AG04450 (cell line): ENCODE measurements at places on chromosomes 16 and 17.

GRCh38 chr17:72465191-72466024, 344.6 kb downstream of the SOX9 start:
- DNase-seq, result peak; percentile 54

DNA sequence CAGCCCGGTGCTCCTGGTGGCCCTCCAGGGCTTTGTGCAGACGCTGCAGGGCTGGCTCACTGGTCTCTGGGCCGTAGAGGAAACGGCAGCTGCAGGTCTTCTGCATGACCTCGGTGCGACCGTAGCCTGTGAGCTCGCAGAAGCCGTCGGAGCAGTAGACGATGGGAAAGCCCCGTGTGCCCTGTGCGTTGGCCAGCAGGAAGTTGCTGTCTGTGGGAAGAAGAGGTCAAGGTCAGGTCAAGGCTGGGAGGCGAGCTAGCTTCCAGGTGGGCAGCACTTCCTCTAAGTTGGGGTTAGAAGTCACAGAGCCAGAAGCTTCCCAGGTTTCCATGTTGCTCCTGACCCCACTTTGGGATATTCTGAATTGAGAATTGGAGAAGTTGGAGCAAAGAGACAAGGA, 2.1 kb downstream of the KCNH4 start:
- DNase-seq, result no peak

GRCh38 chr16:5615868-5616642, 518.5 kb upstream of the EEF2KMT start:
- no peak for DNase-seq

- DNase-seq, result no peak
These were observed 1.9 kb downstream of the EPN3 start for GRCh38 chr17:50534222-50534978.

DNA sequence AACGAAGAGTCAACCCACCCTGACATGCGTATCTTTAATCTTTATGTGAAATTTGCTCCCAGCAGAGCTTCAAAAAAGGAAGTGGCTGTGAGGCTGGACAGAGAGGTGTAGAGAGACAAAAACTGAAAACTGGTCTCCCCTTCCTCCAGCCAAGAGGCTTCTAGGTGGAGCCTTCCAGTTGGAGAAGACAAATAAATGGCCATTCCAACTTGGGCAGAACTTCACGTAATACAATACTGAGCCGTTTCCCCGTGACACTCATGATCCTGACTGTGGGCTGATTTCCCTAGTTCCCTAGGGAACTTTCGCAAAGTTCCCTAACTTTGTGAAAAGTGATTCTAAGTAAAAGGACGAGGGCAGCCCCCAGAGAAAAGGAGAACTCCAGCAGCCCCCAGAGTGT, 78.8 kb downstream of the ZFHX3 start:
- no peak for DNase-seq

GRCh38 chr16:11682655-11683096, 14.4 kb downstream of the SNN start:
- DNase-seq, result peak; percentile 83

GRCh38 chr16:934178-934577, 36.6 kb downstream of the LMF1 start:
- no peak for DNase-seq

GRCh38 chr17:77032929-77033328, 107.8 kb upstream of the SEC14L1 start:
- no peak for DNase-seq

DNA sequence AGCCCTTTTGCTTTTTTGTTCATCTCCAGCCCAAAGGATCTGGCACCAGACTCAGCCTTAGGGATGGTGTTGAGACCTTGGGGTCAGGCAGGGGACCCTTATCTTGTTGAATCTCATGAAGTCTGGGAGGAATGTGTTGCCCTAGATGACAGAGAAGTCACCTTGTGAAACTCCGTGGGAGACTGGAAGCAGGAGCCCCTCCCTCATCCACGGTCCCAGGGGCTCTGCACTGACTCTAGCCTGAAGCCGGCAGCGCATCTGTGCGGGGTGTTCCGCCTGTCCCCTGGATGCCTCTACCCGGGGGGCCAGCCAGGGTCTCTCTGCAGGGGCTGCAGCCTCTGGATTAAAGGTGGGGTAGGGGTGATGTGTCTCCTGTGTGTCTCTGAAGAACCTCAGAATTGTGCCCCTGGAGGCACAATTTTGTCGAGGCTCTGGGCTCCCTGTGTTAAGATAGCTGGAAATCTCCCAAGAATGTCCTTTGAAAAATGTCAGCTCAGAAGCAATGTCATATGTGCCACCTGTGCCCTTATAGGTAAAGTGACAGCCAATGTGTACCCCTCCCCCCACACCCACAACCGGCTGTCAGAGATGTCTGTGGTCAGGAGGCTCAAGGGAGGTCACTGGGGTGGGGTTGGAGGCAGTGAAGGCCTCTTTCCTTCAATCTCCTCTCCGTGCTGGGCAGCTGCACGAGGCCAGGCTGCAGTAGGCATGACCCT, 32.1 kb upstream of the CDC42EP4 start:
- no peak for DNase-seq

GRCh38 chr17:17313350-17313991, 10.3 kb downstream of the NT5M start:
- DNase-seq, result no peak

DNA sequence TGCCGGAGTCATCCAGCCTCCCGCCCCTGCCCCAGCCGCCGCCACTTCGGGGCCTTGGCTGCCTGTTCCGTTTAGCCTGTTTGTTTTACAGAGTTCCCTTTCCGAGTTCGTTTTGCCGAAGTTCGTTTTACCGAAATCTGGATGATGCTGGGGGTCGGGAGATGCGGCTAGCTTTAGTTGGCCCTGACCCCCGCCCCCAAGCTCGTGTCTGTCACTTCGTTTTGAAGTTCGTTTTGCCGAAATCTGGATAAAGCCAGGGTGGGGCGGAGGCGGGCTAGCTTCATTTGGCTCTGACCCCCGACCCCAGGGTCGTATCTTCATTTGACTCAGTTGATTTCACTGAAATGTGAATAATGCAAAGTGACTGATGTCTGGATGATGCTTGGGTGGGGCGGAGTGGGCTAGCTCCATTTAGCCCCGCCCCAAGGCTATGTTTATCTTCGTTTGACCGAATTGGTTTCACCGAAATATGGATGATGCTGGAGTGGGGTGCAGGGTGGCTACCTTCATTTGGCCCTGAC, 591 bp downstream of the PSMD7 start:
- no peak for DNase-seq

DNA sequence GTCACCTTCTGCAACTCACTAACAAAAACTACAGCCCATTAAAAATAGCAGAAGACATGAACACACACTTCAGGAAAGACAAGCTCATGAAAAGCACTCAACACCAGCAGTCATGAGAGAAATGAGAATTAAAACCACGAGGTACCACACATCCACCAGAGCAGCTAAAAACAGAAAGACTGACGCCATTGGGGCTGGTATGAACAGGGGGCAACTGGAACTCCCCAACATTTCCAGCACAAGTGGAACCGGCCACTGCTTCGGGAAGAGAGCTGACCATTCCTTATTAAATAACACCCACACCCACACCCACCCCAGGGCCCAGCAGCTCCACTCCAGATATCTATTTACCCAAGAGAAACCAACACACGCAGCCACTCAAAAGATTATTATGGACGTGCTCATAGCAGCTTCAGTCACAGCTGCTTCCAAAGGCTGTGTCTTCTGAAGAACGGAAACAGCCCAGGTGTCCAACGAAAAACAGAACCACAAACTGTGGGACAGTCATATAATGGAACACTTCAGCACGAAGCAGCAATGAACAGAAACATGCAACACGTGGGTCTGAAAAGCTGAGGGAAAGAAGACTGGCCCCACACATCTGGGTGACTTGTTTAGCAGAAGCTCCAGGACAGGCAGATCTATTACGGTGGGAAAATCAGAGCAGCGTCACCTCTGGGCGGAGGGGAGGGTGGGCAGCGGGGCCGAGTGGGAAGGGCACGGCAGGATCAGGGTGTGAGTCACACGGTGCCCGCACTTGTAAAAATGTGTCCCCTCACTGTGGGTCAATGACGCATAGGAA, 41.1 kb downstream of the KLHDC4 start:
- DNase-seq, result no peak

GRCh38 chr16:53955221-53955875, 251.4 kb downstream of the FTO start:
- DNase-seq, result no peak

DNA sequence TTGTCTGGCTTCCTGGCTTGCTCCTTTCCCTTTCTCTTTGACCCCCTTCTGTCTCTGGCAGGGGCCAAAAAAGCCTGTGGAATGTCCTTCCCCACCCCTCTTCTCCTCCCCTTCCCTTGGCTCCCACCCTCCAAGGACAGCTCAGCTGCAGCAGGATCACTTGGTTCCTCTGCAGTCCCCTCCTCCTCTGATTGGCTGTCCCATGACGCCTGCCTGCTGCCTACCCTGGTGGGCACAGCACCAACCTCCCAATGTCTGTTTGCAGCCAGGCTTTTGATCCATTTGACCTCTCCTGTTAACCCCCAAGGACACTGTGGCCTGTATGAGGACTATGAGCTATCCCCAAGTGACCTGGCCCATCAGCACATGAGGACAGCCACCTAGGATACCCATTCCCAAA, 14.8 kb upstream of the MTMR4 start:
- no peak for DNase-seq

GRCh38 chr17:32863559-32863958, 13.4 kb downstream of the MYO1D start:
- DNase-seq, result no peak

- DNase-seq, result no peak
These were observed 83.2 kb downstream of the WSCD1 start for GRCh38 chr17:6153375-6153774.

GRCh38 chr17:62761884-62762283, 46.2 kb downstream of the MARCHF10 start:
- DNase-seq, result no peak

GRCh38 chr17:38352245-38353085, 821 bp downstream of the SOCS7 start:
- no peak for DNase-seq

- DNase-seq, result no peak
These were observed 23.7 kb downstream of the ARSG start for GRCh38 chr17:68314916-68315535.

DNA sequence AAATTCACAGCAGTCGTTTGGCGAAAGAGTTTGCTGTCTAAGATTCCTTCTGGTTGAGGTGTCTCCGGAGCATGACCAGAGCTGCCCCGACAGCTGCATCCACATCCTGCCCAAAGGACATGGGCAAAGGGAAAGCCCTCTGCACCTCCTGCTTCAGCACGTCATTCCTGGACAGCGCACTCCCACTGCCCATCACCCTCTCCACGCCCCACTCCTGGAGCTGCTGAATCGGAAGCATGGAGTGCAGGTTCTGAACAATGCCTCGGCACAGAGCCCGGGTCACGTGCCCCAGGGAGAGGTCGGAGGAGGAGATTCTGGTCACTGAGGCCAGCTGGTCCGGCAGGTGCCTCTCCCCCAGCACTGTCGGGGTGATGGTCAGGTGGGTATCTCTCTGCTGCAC, 1.3 kb upstream of the TRPV1 start:
- DNase-seq, result no peak

DNA sequence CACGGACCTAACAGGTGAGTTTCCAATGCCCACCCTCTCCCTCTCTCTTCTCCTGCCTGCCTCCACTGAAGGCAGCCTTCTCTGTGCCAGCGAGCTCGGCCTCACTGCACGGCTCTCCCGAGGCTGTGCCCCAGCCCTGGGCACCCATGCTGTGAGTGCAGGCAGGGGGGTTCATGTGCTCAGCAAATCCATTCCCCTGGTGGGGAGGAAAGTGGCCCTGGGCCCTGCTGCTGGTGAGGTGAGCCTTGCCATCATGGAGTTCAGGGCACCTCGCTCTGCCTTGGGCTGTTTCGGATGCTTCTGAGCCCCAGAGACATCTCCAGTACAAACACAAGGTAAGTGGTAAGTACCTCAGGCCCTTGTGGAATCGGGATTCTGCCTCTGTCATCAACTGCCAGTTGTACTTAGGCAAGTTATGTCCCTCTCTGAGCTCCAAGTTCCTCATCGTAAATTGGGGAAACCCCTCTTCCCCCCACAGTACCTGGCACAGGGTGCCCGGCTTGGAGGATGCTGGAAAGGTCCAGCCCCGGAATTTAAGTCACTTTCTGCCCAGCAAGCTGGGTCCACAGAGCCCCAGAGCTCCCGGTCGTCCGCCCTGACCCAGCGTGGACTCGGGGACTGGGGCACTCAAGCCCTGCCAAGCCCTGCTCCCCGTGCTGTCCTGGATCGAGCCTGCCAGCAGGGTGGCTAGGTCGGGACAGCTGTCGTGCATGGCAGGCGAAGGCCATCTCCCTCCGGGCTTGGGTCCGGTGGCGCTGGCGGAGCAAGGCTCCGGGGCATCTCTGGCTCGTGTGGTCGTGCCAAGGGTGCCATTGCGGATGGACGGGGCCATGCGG, 684 bp upstream of the NUDT16L1 start:
- DNase-seq, result no peak

- no peak for DNase-seq
These were observed 59.3 kb upstream of the CDH11 start for GRCh38 chr16:65181071-65181561.

DNA sequence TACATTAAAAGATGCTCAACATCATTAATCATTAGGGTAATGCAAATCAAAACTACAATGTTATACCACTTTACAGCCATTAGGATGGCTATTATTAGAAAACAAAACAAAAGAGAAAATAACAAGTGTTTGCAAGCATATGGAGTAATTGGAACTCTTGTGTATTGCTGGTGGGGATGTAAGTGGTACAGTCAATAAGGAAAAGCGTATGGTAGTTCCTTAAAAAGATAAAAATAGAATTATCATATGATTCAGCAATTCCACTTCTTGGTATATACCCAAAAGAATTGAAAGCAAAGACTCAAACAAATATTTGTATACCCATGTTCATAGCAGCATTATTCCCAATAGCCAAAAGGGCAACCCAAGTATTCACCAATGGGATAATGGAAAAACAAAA, 1.4 kb upstream of the CAPNS2 start:
- no peak for DNase-seq

GRCh38 chr17:57481910-57482391, 225.6 kb downstream of the MSI2 start:
- DNase-seq, result peak; percentile 96

DNA sequence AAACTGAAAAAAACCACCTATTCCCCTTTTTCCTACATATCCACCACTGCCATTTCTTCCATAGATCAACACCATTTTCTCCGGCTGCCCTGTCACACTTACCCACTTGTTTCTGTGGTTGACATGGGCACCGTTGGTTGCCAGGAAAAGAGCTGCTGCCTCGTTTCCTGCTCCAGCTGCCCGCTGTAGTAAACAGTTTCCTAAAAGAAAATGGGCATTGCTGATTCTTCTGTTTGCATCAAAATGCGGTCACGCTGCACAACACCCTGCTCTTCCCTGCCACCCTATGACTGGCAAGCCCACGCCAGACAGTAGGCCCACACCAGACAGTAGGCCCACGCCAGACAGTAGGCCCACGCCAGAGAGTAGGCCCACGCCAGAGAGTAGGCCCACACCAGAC, 46.3 kb downstream of the CYB5D2 start:
- DNase-seq, result no peak
